Activated naive CD4-positive, alpha-beta T cell (primary cell): ENCODE measurements at places on chromosomes 12 and 14.

DNA sequence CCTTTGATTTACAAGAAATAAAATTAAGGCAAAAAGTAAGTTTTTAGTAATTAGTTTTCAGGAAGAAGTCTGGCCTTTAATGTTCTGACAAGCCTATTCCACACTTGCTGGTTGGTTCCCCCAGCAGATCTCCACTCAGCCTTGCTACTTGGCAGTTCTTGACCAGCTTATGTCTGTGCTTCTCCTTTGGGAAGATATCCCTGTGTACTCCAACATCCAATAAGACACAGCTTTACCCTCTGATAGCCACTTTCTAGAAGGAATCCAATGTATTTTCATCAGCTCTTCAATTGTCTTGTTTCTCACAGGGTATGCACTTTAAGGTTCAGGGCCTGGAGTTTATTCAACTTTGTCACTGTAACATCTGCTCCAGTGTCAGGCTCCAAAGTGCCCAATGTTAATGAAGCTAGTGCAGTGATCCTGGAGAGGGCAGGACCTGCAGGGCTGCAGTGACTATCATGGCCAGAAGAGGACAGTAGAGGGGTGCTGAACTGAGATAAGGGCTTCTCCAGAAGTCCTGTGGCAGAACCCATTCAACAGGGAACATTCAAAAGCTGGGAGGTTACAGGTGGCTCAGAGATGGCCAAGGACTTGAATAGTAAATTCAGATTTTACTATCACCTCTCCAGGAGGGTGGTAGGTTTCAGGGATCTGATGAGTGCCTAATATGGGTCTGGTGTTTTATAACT is 22.9 kb downstream of the JKAMP start:
- no peak for DNase-seq

GRCh38 chr12:77751939-77752338 is 78.8 kb upstream of the NAV3 start:
- no peak for DNase-seq

GRCh38 chr12:20457582-20457981 is 89.2 kb downstream of the PDE3A start:
- DNase-seq = no peak

DNA sequence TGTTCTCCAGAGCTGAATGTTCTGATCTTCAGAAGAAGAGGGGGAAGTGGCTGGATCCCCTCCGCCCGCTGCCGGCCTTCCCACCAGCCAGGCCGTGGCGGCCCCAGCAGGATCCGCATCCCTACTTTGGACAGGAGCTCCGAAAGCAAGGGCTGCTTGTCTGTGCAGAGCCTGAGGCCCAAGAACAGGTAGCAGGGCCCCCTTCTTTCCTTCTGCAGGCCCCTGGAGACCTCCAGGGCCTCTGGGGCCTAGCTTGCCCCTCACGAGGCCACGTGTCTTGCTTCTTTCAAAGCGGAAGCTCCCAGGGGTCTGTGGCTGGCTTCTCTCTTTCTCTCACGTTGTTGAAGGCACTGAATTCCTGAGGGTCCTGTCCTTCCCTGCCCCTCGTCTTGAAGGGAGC is 13.2 kb downstream of the PGF start:
- DNase-seq = no peak

DNA sequence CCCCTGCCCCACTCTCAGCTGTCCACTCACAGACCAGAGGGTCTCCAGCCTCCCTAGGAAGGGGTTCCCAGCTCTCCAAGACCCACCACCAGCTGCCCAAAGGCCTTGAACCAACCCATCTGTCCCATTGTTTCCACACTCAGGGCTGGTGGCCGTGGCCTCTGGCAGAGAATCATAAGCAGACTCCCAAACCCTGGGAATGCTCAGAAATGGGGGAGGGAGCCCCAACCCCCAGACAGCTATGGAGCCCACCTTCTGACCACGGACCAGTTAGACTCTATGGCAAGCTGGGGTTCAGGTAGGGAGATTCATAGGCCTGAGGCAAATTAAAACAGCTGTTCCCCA is 280.0 kb downstream of the DPF3 start:
- DNase-seq = no peak

DNA sequence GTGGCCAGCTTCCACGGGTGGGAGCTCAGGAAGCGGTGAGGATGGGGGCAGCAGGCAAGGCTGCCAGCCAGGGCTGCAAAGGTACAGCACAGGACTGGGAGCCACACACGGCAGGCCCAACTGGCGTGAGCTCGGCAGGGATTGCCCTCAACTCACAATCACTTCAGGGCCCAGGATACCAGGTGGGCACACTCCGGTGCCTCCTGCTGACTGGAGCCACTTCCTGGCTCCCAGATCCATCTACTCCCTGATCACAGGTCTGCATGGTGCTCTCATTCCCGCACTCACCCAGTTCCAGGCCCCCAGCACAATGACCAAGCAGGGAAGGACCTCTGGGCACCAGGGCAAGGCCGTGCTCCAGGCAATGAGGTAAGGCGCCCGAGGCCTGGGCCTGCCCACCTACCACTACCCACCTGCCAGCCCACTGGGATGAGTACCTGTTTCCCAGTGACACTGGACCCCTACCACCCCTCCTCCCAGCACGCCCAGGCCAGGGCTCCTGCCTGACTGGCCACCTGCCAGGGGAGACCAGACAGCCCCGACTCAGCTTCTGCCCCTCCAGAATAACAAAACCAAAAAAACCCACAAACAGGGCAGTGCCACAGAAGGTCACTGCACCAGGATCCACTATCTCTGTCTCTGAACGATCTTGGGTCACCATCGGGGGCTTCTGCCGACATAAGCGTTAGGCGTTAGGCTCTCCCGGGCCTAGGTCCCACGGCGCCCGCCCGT is 1.8 kb downstream of the JAG2 start:
- DNase-seq = no peak

- no peak for DNase-seq
These were observed 295.4 kb downstream of the RPAP3 start for GRCh38 chr12:47410383-47410782.
